ENCODE measurements at places on chromosomes 3 and 15. TPM values are rescaled to one million over a fixed set of nuclear protein-coding genes. Genes with fewer than 3 reads are reported as not detected.

Gene DISP2
- polyA plus RNA-seq, result 15.7 TPM

Gene IL17RE
- polyA plus RNA-seq, result 0.42 TPM

Gene CCDC39
- 2.8 TPM for polyA plus RNA-seq

Gene GOLGA6A
- polyA plus RNA-seq, result not detected

Gene UBL7
- 43.9 TPM for polyA plus RNA-seq

Gene DNAH12
- polyA plus RNA-seq, result 0.77 TPM

Gene OR5H1
- polyA plus RNA-seq, result not detected

Gene CLEC3B
- polyA plus RNA-seq, result not detected

Gene SV2B
- 2.0 TPM for polyA plus RNA-seq

Gene CDAN1
- polyA plus RNA-seq, result 2.2 TPM

Gene PRICKLE2
- 29.2 TPM for polyA plus RNA-seq

Gene TM4SF4
- not detected for polyA plus RNA-seq

Gene AQP9
- polyA plus RNA-seq, result not detected

Gene ZFAND6
- polyA plus RNA-seq, result 108 TPM

Gene RHOV
- polyA plus RNA-seq, result 0.36 TPM

Gene STX19
- 38.6 TPM for polyA plus RNA-seq

Gene INTS14
- 5.4 TPM for polyA plus RNA-seq

Gene STAC
- 0.85 TPM for polyA plus RNA-seq

Gene MYZAP
- polyA plus RNA-seq, result 3.5 TPM

Gene GRIP2
- 1.6 TPM for polyA plus RNA-seq

Gene TF
- 10.3 TPM for polyA plus RNA-seq
